GM03348 (cell line): ENCODE measurements at places on chromosomes 3 and 15.

GRCh38 chr3:177596816-177597271 lies 399.6 kb upstream of the TBL1XR1 start:
- no peak for DNase-seq

GRCh38 chr3:99817047-99817436 lies 620 bp upstream of the CMSS1 start:
- no peak for DNase-seq

DNA sequence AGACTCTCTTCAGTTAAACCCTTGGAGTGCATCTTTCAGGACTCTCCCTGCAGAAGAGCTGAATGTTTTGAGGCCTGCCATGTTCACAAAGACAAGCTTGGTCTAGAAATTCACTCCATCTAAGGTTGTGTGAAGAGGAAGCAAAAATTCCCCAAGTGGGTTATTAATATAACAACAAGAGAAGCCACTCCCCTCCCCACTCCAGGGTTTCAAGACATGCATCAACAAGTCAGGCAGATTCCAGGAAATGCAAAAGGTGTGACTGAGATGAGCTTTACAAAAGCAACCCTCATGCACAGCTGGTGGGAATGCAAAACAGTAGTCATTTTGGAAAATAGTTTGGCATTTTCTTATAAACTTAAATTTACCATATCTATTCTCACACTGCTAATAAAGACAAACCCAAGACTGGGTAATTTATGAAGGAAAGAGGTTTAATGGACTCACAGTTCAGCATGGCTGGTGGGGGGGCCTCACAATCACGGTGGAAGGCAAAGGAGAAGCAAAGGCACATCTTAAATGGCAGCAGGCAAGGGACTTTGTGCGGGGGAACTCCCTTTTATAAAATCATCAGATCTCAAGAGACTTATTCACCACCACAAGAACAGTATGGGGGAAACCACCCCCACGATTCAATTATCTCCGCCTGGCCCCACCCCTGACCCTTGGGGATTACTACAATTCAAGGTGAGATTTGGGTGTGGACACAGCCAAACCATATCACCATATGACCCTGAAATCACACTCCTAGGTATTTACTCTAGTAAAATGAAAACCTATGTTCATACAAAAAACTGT lies 31.3 kb downstream of the TARS3 start:
- DNase-seq = no peak

- DNase-seq = no peak
Measured at GRCh38 chr3:138985932-138986331, 20.1 kb downstream of the PRR23A start.

DNA sequence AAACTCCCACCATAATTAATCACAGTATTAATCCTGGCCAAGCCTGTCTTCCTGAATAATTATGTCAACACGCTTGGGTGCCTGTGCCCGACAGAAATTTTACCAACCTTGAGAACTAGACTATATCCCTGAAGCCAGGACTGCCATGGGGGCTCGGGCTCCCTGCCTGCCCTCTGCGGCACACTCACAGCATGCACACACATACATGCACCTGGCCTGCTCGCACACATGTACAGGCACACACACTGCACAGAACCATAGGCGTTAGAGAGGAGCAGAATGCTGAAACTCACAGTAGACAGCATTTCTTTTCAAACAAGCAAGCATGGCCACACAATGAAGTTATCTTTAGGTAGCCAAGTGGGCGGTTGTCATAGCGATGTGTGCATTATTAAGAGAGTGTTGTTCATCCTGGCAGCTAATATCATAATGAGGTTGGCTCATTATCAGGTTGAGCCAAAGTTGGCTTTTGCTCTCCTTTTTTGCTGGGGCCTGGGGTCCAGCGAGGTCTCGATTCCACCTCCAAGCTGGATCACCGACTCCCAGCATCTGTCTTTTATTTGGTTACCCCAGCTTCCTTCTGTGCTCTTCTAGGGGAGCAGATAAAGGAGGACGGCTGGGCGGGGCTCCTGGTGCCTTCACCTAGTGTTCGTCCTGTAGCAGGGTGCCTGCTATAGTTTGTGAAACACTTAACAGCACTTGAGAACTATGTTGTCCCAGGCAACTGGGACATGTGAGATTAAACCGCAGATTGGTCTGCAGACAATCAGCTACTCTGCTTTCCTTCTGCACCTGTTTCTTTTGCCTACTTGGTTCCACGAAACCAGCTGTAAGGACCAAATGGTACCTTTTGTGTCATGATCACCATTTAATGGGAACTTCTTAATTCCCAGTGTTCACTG lies 91.4 kb downstream of the ZNF621 start:
- DNase-seq = no peak

DNA sequence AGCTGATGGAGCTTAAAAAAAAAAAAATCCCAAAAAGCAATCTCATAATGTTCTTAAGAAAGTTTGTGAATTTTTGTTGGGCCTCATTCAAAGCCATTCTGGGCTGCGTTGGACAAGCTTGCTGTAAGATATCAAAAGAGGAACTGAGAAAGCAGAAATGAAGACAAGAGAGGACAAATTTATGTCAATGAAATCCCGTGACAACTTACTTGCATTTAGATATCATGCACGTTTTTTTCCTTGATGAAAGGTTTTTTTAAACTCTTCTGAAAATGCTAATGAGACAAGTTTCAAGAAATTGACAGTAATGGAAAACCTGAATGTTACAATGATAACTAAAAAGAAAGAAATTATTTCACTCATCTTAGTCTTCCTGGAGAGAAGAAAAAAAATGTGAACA lies 662.9 kb downstream of the SQOR start:
- DNase-seq = no peak

GRCh38 chr15:53324061-53324460 lies 435.4 kb downstream of the WDR72 start:
- no peak for DNase-seq

- DNase-seq = peak; percentile 63
Measured at GRCh38 chr15:43943511-43943910, 116.7 kb downstream of the WDR76 start.

DNA sequence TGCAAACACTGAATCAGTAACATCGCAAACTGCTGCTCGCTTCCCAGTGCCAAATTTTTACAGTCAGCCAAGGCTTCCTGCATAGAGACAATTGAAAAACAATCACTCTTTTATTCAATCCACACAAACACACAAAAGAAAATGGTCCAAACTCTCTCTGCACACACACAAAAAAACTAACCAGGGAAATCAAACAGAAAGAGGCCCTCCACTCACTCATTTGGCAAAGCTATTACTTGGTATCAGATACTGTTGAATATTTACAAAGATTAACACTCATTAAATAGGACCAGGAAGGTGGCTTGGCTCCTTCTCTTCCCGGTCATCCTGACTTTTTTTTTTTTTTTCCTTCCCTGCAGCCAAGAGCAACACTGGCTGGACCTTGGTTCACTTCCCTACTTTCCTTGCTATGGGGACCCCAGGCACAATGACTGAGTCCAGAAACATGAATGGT lies 62.4 kb upstream of the SPATA12 start:
- no peak for DNase-seq

DNA sequence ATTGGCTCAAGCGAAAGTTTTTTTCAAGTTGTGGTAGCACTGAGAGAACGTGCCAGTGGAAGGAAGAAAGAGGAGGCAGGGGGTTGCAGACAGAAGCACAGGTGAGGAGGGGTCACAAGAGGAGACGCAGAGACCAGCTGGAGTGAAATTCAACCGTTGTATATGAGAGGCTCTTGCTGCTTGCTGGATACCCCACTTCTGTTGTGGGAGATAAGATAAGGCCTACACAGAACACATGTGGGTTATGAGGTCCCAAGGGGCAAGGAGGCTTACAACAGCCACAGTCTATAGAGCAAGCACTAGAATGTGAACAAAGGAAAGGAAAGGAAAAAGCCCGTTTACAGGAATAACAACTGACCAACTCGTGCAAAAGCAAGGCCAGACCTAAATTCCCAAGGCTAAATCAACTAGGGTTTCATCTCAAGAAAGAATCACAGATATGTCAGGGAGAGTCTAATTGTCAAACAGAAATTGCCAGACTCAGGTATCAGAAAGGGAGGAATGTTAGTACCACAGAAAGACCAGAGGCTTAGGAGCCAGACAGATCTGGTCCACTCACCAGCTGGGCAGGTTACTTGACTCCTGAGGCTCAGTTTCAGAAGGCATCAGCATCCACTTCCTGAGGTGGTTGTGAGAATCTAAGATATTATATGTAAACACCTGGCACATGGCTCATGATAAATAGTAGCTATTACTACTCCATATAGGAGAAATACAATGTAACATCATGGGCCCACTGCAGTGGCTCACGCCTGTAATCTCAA lies 60.9 kb downstream of the MSL2 start:
- no peak for DNase-seq

- DNase-seq = no peak
Measured at GRCh38 chr3:150365132-150365604, 42.9 kb upstream of the TSC22D2 start.

DNA sequence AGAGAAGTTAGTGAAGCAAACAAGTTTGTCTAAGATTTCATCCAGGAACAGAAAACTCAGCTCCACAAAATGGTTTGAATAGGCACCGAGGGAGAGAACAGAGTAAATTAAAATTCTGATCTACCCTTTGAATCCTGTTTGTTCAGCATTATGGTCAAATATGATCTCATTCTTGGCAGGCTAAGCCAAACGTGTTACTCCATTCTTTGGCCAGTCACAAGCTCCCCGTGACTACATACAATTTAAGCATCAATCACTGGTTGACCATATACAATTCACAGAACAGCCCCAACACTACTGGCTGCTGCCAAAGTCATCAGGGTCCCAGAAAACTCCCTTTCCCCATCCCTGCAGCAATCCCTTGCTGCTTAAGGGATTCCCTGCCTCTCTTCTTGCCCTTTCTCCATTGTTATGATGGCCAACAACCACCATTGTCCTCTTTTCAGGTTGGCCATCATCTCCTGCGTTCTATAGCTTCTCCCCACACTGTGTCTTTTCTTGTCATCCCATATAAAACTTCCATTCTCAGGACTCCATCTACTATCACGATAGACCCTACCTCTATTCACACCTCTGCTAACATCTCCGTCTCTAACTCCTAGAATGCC lies 46.3 kb downstream of the GOLIM4 start:
- peak; percentile 35 for DNase-seq
